Ecto neural progenitor cell (in vitro differentiated cells): ENCODE measurements at places on chromosomes 16 and 17.
A peak's percentile ranks its signal among the peaks of the same experiment; 100 is the strongest.

- peak; percentile 26 for DNase-seq
Measured at GRCh38 chr16:70257391-70257790, 5.7 kb upstream of the EXOSC6 start.

DNA sequence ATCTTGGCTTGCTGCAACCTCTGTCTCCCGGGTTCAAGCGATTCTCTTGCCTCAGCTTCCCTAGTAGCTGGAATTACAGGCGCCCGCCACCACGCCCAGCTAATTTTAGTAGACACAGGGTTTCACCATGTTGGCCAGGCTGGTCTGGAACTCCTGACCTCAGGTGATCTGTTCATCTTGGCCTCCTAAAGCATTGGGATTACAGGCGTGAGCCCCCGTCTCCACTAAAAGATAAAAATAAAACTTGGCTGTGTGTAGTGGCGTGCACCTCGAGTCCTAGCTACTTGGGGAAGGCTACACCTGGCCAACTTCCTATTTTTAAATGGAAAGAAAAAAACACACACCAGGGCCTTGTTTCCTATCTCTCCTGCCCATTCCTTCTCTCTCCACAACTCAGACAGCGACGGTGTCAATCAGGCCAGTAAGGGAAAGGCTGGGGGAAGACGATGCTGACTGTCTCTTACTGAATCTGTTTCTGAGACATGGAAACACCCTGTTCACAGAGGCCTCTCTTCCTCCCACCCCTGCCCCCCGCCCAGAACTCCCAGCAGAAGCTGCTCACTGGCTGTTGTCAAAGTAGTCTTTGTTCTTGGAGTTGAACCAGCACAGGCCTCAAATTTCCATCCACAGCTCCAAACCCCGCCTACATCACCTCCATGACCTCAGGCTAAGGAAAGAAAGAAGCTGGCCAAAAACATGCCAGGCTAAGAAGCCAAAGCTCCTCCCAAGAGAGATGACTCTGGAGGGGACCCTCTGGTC lies 96.6 kb downstream of the NXN start:
- peak; percentile 73 for DNase-seq

GRCh38 chr17:16516594-16517051 lies 24.6 kb upstream of the LRRC75A start:
- peak; percentile 63 for DNase-seq

GRCh38 chr16:26269673-26270072 lies 577.9 kb downstream of the HS3ST4 start:
- DNase-seq, result no peak

- DNase-seq, result no peak
Measured at GRCh38 chr16:74949309-74949708, 35.6 kb downstream of the WDR59 start.
